ENCODE measurements at places on chromosomes 6 and 20.

DNA sequence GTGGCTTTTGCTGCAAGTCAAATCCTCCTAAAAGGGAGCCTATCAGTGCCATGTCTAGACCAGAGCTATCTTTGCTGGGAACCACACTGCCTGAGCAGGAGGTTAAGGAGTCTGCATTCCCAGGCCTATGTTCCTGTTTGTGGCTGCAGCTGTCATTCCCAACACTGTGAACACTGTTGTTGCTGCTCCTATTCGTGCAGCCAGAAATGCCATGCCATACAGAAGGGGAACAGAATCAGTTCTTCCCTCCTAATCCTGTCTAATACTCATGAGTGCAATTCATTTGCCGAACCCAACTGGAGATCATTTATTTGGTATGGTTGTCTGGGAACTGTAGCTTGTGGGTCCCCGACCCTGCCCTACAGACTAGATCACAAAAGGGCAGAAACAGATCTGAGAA is 406.5 kb upstream of the GJE1 start:
- DNase-seq, result no peak

DNA sequence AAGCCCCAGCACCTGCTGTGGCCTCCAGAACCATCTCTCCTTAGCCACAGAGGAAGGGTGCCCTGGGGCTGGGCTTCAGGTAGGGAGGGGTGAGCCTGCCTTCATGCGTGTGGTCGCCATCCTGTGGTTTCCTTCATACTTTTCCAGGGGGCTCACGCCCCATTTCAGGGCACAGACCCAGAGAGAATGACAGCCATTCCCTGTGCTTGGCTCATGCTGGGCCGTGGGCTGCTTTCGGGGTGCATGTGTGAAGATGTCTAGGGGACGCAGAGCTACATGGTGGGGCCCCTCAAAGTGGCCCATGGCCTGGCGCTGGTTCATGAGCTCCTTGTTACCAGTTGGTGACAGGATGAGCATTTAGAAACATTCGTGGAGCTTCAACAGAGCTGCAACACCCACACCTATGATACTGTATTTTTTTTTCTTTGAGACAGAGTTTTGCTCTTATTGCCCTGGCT is 190.3 kb upstream of the SLC24A3 start:
- DNase-seq, result no peak

DNA sequence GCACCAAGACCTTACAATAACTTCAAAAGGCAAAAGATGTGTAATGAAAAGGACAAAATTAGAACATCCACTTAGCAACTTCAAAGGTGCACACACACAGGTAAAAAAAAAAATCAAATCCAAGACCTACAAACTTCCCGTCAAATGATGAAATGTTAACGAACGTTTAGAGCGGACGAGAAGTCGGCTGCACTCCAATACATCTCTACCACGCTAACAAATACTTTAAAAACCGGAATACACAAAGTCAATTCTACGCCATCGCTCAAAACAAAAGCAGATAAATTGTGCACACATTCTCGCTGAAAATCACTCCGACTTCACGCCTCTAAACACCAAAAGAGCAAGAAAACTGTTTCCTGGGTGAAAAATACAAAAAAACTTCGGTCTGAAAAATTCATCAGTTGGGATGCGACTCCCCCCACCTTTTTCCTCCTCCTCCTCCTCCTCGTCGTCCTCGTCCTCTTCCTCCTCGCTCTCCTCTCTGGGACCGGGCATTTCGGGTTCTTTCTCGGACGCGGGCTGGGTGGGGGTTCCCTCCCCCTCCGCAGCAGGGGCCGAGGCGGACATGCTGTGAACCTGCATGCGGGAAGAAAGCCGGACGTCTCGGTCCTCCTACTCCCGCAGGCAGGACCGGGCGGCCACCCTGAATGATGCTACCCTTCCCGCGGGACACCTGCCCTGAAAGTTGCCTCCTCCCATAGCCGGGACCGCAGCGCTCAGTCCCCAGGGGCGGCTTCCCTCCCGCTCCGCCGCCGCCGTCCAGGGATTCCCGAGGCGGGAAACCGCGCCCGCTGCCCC is 712 bp downstream of the DEK start:
- no peak for DNase-seq

DNA sequence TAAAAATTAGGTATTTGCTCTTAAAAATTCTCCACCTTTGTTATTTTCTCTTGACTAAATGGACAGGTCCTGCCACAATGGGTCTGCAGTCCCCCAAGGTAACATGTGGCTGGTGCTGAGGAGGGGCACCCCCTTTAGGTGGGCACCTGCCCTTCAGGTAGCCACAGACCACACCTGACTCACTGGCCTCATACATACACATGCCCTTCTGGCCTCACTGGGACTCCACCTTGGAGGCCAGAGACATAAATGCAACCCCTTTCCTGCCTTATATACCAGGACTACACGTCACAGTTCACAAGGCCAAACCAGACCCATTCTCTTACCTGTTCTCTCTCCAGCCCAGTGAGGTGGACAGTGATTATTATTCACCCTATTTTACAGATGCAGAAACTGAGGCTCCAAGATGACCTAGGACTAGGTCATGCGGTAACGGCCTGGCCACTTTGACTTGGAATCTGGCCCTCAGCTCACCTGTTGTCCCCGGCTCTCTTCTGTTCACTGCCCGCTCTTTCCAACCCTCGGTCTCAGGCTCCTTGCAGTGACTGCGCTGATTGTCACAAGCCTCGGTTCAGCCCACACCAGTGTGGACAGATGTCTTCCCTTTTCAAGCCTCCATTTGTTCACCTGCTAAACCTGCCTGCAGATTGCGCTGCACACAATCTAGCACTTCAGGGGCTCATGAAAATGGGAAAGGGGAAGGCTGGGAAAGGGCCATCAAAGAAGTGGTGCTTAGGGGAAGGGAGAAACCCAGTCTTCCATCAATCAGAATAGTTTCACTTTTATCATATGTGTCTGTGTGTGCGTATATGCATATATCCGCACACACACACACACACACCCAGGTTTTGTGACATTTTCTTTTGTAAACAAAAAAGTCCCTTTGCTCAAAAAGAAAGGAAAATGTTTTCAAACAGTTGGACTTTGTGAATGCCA is 121.7 kb downstream of the BCAS1 start:
- DNase-seq, result no peak

DNA sequence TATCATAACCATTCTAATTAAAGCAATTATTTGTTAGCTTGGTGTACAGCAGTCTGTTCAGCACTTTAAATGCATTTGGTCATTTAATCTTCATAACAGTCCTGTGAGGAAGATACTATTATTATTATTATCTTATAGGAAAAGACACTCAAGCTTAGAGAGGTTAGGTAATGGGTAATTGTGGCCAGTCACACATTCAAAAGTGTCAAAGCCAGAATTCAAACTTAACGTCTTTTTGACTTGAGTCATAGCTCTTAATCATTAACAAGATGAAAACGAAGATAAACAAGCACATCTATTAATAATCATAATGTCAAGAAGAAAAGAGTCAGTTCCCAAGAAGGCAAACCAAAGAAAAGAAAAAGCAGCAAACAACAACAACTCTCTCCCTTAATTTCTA is 251.0 kb downstream of the SYNE1 start:
- no peak for DNase-seq

DNA sequence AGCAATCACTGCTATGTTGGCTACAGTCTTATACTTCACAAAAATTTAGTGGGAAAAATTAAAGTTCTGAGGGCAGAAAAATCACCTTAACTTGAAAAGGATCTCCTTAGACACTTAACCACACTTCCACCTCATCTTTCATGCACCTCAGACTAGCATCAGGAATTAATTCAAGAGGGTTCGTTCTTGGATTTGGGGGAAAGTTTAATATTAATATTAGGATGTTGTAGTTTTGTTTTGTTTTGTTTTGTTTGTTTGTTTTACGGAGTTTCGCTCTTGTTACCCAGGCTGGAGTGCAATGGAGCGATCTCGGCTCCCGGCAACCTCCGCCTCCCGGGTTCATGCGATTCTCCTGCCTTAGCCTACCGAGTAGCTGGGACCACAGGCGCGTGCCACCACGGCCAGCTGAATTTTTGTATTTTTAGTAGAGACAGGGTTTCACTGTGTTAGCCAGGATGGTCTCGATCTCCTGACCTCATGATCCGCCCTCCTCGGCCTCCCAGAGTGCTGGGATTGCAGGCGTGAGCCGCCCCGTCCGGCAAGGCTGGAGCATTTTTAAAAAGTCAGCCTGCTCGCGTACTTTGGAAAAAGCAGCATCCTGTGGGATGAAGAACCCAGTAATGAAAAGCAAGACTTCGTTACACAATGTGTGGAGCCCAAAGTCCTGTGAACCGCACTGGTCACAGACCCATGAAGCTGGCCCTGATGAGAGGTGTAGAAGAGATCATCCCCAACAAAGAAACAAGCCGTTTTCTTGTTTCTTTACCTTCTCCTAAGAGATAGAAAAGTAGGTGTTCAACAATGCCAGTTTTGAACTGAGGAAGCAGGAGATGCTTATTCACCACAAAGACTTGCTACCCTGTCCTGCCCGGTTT is 194.9 kb downstream of the GPX5 start:
- DNase-seq, result no peak

GRCh38 chr6:119110601-119111548 is 32.4 kb upstream of the FAM184A start:
- no peak for DNase-seq

- peak; percentile 84 for DNase-seq
These were observed 215.0 kb upstream of the PLCB4 start for GRCh38 chr20:8853805-8854338.

DNA sequence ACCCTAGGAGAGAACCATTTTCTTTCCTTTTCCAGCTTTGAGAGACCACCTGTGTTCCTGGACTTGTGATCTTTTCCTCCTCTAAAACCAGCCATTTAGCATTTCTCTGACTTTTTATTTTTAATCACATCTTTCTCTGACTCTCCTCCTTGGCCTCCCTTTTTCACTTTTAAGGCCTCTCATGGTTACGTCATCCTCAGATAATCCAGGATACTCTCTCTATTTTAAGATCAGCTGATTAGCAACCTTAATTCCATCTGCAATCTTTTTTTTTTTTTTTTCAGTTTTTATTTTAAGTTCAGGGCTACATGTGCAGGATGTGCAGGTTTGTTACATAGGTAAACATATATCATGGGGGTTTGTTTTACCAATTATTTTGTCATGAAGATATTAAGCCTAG is 54.0 kb downstream of the RFPL4B start:
- DNase-seq, result no peak

GRCh38 chr20:1648101-1648500 is 9.5 kb downstream of the SIRPG start:
- no peak for DNase-seq

GRCh38 chr20:54123587-54124180 is 50.1 kb downstream of the CYP24A1 start:
- no peak for DNase-seq

DNA sequence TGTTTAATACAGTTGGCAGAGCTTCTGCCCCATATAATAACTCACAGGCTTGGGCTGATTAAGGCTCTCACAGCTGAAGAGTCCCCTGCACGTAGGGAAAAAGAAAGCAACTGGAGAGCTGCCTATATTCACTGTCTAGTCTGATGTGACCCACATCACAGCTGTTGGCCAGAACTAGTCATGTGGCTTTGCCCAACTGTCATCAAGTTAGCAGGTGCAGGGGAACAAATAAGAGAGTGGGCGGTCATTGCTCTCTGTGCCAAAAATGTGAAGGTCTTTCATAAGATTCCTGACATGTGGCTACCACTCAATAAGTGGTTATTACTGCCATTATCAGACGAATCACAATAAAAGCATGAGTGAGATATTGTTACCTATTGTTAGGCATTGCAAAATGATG is 665.2 kb downstream of the DOK5 start:
- DNase-seq, result no peak

- DNase-seq, result no peak
These were observed 60.3 kb upstream of the FABP7 start for GRCh38 chr6:122719176-122719575.

DNA sequence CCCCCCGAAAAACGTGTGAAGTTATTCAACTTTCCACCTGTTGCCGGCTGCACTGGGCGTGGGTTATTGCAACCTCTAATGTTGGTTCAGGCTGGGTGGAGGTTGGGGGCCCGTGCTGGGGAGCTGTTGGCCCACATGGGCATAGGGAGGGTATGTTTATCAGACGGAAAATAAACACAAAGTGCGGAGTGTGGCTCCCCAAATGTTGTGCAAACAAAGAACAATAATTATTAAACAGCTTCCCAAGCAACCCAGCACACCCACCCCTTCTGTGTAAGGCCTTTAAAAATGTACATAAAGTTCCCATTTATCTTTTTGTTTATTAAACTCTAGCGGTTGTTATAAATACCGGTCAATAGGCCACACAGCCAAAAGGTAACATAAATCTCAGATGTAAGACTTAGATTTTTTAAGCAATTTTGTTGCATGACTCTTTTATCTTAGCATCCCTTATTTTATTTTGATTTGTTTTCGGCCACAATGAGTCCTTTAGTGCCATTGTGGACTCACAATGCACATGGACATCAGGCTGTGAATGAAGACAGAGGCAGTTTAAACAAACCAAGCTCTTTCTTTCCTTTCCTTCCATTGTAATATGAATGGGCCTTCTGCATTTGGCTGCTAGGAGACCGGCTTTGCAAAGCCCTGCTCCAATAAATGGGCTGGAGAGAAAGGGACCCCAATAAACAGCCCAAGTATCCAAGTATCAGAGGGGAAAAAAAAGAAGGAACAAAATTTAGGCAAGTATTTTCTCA is 6.9 kb upstream of the DLL1 start:
- no peak for DNase-seq

DNA sequence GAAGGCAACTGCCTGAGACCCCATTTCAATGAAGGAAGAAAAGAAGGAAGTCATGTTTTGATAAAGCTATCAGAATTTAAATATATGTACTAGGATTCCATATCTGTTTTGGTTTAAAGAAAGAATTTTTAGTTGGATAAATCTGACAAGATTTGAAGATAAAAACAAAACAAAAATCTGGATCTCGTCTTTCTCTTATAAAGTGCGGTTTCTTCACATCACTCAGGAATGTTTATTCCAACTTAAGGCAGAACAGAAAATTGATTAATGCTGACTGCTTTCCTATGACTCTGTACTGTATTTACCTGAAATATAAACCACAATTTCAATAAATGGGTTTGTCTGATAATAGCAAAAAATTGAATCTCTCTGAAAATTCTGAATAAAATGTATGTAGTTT is 439.7 kb downstream of the RFPL4B start:
- DNase-seq, result no peak

- peak; percentile 63 for DNase-seq
These were observed 16.6 kb upstream of the TRIM27 start for GRCh38 chr6:28940294-28940857.

- no peak for DNase-seq
These were observed 48.4 kb downstream of the CEP43 start for GRCh38 chr6:167047554-167047953.

Measured in hippocampal formation (tissue), 2 donors.